Hippocampal formation (tissue), 2 donors: ENCODE measurements at places on chromosomes 11 and 22.

- DNase-seq: no peak
Measured at GRCh38 chr22:29431986-29432385, 6.4 kb upstream of the RFPL1 start.

DNA sequence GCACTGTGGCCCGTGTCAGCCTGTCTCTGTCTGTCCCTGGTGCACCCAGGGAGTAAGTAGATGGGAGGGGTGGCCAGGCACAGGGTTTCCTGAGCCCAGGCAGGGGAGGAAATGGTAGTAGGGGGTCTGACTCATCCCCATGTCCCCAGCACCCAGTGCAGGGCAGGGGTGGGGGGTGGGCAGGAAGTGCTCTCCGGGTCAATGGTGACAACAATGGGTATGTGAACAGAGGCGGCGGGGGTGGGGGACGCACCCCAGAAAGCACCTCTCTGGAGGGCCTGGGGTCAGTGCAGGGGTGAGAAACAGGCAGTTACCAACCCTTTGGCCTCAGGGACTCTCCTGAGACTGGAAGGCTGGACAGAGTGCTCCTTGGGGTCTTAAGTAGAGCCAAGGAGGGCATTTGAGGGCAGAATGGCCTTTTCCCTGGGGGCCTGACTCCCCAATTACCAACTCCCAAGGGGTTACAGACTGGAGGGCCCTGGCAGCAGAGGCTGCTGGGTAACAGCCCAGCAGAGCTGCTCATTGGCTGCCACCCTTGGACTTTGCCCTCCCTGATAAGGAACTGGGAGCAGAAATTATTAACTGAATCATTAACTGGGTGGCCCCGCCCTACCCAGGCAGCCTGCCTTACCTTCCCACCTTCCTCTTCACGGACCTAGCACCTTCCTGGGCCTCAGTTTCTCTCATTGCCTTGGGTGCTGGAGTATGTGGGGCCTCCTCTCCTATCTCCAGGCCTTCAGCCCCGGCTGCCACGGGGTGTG is 4.2 kb downstream of the MYRF start:
- DNase-seq: no peak

DNA sequence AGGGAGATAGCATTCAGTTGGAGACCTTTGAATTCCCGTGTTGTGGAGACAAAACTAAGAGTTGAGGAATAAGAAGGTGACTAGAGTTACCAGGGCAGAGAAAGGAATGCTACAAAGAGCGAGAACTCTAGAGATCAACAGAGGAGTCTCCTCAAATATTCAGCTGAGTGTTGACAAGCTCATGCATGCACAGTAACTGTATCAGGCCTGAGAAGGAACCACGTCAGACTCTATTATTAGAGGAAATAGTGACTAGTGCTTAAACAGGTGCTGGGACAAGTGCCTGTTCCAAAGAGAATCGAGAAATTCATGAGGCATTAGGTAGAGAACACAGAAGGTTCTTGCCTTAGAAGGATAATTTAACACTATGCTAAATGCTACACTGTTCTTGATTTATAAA is 333.8 kb upstream of the CHORDC1 start:
- DNase-seq: no peak

GRCh38 chr11:97140885-97141494 is 751.2 kb downstream of the JRKL start:
- no peak for DNase-seq

DNA sequence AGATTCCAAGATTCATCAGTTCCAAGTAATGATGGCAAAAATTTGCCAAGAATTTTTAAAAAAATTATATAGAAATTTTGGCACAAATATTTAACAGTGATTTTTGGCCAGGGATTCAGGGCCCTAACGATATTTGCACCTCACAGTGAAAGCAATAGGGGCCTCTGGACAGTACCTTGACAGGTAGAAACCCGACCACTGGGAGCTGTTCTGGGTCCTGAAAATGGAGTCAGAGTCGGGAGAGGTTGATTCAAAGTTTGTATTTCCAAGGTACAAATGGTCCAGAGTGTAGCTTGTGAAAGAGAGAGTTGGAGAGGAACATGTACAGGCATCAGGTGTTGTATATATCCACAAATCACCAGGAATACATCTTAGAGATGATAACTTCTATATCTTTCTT is 41.6 kb downstream of the MRGPRX2 start:
- DNase-seq: no peak
